ENCODE measurements at places on chromosomes 12 and 14.
A peak's percentile ranks its signal among the peaks of the same experiment; 100 is the strongest.

- DNase-seq: no peak
Measured at GRCh38 chr14:49673586-49673985, 14.4 kb downstream of the POLE2 start.

DNA sequence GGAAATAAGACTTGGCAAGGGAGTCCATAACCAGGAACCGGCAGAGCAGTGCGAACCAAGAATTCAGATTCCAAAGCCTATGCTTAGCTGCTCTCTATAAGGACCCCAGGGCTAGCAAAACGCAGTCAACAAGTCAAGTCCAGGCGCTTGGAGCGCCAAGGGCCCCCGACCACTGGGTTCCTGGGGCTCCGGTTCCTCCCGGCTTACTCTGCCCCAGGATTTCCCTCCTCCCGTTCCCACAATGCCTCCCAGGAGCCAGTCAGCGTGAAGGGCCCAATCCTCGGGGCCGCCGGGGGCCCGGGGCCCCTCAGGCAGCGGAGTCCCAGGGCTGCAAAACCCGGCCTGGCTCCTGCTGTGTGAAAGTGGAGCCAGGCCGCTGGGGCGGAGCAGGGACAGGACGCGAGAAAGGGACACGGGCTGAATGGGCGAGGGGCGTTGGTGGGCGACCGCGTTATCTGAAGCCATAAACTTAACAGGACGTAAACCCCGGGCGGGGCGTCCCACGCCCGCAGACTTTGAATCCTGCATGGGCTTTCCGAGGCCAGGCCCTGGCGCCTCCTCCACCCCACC is 1.5 kb downstream of the KRT8 start:
- no peak for DNase-seq

- DNase-seq: no peak
Measured at GRCh38 chr12:57247041-57247440, 3.9 kb downstream of the STAC3 start.

DNA sequence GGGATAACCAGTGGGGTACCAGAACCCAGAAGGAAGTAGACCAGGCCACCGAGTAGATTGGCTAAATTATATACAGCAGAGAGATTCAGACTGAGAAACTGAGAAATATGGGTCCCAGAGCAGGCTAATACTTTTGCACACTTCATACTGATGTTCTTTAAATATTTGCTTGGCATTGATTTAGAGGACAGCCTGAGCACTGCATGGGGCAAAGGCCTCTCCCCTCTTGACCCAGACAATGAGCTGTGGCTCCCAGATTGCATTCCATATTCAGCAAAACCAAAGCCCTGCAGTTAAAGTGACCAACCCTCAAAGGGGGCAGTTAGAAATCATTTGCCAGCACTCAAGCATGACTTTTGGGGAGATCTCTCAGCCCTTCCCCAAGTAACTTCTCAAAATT is 279.2 kb downstream of the SUDS3 start:
- no peak for DNase-seq

DNA sequence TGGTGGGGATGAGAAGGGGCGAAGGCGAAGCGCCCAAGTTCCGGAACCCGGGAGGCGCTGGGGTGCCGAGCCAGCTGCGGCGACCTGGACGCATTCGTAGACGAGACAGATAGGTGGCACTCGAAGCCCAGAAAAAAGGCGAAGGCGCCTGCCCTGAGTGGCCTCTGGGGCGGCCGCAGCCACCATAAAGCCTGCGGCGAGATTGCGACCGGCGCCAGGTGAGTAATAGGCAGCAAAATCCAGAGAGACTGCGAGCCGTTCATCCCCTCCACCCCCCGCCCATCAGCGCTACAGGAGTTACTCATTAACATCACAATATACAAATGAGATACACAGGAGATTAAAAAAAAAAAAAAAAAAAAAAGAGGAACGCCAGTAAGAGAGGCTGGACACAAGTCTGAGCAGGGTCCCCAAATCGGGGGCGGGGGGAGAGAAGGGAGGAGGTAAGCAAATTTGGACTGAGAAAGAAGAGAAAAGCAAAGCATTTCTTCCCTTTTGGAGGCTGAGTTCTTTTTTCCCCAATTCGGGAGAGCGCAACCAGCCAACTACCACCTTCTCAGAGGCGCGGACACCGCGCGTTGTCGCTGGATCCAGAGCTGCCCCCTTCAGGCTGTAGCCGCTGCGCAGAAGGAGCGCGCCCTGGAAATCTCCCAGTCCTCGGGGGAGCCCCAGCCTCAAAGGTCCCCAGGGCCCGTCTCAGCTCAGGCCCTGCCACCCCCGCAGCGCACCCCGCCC is 15.7 kb downstream of the TBX3 start:
- DNase-seq: peak; percentile 32

- DNase-seq: no peak
Measured at GRCh38 chr12:25707056-25707455, 154.0 kb upstream of the LMNTD1 start.

DNA sequence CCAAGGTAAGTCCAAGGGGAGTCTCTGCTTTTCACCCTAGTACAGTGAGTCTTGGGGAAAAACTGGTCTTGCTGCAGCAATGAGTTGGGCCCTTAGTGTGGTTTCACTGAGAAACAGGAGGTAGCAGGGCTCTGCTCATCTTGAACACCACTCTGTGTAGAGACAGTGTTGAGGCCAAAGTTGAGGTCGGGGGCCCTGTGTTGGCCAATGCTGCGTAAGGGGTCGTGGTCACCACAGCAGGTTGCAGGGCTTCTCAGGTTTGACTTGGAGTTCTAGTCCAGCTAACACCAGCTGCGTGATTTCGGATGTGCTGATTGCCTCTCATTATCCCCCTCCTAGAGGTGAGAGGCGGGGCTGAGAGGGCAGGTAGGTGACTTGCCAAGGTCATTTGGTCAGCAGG is 807.5 kb downstream of the VRK1 start:
- DNase-seq: no peak

GRCh38 chr12:24127919-24128721 is 178.7 kb upstream of the SOX5 start:
- DNase-seq: no peak

DNA sequence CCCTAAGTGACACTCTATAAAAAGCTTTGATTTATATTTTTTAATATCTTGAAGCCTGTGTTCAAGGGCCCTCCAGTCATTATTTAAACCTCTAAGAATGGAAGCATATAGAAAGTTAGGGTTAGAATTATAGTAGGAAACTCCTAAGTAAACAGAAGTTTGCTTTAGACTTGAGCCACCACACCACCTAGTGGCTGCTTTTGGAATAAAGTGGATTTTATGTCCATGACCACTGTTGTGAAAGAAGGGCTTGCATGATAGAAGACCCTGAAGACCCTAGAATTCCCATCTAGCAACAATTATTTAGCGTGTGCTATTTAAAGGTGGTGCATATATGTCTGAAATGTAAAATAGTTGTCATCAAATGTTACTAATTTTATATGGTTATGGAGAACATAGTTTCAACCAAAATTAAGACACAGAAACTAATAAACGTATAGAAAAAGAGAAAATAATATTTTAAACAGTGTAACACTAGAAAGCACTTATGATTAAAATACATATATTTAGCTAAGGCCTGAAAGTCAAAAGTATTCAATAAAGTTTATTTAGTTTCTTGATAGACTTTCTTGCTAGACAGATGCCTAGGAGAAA is 21.3 kb downstream of the LRRIQ1 start:
- DNase-seq: peak; percentile 58

DNA sequence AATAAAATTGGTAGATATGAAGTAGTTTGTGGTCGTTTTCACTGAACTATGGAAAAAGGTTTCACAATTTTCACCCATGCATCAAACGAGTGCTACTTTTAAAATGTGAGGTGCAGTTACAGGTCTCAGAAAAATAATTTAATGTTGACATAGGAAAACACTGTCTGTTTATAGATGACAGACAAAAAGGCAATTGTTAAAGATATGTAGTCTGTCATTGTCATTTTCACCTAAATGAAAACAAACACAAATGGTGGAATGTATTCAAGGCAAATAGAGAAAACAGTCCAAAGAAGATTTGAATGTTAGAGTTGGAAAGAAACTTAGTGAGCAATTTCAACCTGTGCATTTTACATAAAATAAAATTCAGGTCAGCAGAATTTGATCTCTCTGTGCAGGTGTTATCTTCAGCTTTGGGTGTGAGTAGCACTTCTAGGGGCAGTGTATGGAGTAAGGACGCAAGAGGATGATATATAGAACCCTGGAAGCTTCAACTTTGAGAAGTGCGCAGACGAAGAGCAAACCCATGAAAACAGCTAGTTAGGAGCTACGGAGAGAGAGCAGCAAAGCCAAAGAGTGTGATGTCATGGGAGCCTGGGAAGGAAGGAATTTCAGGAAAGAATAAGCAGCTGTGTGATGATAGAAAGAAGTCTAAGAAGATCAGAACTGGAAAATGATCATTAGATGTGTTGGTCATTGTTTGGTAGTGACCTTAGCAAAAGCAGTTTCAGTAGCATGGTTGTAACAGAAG is 6.2 kb downstream of the RERG start:
- no peak for DNase-seq

DNA sequence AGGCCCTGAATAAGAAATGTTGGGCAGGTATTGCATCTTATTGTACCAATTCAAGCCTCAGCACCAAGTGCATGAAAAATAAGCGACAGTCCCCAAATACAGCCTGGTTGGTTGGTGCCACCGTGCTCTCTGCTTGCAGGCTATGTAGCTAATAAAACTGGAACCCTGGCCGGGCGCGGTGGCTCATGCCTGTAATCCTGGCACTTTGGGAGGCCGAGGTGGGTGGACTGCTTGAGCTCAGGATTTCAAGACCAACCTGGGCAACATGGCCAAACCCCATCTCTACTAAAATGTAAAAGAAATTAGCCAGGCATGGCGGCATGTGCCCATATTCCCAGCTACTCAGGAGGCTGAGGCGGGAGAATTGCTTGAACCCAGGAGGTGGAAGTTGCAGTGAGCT is 25.5 kb downstream of the FOXN3 start:
- DNase-seq: no peak

- peak; percentile 37 for DNase-seq
Measured at GRCh38 chr12:24025153-24025798, 75.8 kb upstream of the SOX5 start.

GRCh38 chr14:91945751-91946621 is 1.5 kb downstream of the FBLN5 start:
- DNase-seq: no peak

DNA sequence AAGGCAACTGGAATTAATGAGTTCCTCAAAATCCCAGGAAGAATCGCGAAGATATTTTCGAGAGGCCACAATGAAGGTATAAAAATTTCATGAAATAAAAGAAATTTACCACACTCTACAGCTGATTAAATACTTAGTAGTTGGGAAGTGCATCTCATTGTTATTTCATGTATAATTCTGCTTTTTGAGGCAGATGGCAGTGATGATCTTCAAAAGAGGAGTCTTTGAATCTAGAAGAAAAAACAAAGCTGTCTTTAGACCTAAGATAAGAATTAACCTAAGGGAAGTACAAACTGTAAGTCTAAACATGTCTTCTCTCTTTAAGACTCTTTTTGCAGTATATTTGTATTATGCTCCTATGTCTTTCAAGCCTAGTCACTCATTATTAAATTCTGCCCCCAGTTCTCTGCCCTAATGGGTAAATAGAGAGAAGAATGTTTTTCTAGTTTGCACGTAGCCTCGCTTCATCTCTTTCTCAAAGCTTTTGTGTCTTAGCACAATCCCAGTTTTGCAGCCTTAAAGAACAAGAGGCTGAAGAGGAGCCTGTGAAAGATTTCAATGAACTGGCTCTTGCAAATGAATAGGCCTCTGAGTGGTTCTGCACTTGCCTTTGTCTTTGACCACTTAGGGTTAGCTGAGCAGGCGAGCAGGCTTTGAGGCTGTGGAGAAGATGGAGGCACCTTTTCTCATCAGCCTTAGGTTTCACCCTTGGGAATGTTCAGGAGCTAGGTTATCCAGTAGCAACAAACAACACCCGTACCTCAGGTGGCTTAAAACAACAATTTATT is 32.7 kb downstream of the CFAP54 start:
- DNase-seq: no peak

- peak; percentile 55 for DNase-seq
Measured at GRCh38 chr12:11228296-11228879, 41.1 kb downstream of the PRB3 start.

DNA sequence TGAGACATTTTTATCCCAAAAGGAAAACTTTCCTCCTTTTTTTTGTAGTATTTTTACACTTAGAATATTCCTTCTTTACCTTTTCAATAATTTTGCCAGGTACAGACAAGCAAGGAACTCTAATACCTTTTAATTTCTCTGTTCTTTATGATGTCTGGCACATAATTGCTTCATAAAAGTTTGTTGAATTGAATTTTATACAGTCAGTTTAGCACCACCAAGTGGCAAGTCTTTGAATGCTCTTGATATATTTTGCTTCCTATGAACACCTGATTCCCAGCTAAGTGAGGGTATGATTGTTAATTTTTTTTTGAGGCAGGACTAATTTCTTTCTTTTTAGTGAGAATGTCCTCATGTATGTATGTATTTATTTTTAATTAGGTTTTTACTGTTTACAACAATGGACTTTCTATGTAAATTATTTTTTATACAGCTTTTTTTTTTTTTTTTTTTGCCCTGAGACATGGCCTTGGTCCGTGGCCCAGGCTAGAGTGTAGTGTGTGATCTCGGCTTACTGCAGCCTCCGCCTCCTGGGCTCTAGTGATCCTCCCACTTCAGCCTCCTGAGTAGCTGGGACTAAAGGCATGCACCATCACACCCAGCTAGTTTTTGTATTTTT is 6.9 kb downstream of the TBC1D15 start:
- peak; percentile 67 for DNase-seq

DNA sequence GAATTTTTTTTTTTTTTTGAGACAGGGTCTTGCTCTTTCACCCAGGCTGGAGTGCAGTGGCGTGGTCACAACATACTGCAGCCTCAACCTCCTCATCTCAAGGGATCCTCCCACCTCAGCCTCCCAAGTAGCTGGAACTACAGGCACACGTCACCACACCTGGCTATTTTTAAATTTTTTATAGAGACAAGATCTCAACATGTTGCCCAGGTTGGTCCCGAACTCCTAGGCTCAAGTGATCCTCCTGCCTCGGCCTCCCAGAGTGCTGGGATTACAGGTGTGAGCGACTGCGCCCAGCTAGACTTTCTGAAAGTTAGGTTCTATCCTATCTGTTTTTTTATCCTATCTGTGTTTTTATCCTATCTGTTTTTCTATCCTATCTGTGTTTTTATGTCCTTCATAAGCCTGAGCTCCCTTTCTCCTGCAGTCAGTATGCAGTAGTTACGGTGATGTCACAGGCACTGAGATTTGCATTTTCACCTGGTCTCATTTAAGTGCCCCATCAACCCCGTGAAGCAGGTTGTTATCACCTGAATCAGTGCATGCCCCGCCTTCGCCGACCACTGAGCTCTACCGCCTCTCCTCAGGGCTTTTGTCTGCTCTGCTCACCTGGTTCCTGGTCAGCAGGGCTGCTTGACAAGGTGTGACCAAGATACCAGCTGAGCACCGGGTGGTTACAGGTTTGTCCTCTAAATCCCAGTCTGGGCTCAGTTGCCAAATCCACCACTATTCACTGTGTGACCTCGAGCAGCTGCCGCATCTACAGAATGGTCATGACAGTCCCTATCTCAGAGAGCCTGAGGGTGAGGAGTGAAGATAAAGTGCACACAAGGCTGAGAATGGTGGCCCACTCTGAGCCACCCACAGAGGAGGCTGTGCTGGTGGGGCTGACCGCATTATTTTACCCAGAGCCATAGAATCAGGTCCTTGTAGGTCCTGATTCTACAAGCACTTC is 33.1 kb downstream of the SYNDIG1L start:
- DNase-seq: no peak

DNA sequence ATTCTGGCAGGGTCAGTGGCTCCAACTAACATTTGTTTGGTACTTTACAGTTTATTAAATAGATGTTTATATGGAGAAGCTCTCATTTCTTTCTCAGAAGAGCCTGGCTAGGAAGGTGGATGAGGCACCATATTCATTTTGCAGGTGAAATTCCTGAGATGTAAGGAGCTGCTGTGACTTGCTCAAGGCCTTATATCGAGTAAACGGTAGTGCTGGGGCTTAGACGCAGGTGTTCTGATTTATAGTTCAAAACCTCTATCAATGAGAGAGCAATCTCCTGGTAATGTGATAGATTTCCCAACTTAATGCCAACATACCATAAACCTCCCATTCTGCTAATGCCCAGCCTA is 42.3 kb downstream of the DAD1 start:
- no peak for DNase-seq
